ENCODE measurements at places on chromosomes 7 and 10. TPM values are rescaled to one million over a fixed set of nuclear protein-coding genes. Genes with fewer than 3 reads are reported as not detected.

Gene PRKAR2B
- 6.4 TPM for total RNA-seq

Gene WDR11
- total RNA-seq, result 53.8 TPM

Gene MGAM2
- total RNA-seq, result 33.2 TPM

Gene C7orf57
- total RNA-seq, result not detected

Gene HOXA3
- 20.5 TPM for total RNA-seq

Gene ADAM22
- 3.7 TPM for total RNA-seq

Gene RGR
- not detected for total RNA-seq

Gene HYAL4
- not detected for total RNA-seq

Gene DCLRE1C
- 10.2 TPM for total RNA-seq

Gene MKRN1
- total RNA-seq, result 263 TPM

Gene CDC123
- total RNA-seq, result 40.5 TPM

Gene HPS6
- total RNA-seq, result 17.8 TPM

Gene CTTNBP2
- total RNA-seq, result 3.9 TPM

Gene C10orf62
- total RNA-seq, result not detected

Gene GHRHR
- not detected for total RNA-seq

Gene LRRC61
- 14.5 TPM for total RNA-seq

Gene CREB3L2
- total RNA-seq, result 40.6 TPM

Gene CYP26C1
- 0.09 TPM for total RNA-seq

Gene PRF1
- total RNA-seq, result 3.0 TPM

Gene PNLIPRP2
- total RNA-seq, result 2.8 TPM
